ENCODE measurements at places on chromosomes 13 and 19. TPM values are rescaled to one million over a fixed set of nuclear protein-coding genes. Genes with fewer than 3 reads are reported as not detected.

The PRR22 gene
- 2.1 TPM for total RNA-seq

The CDX2 gene
- 4.1 TPM for total RNA-seq

The PALM gene
- 0.13 TPM for total RNA-seq

The ZNF565 gene
- 3.3 TPM for total RNA-seq

The SHC2 gene
- total RNA-seq: 0.29 TPM

The ZNF575 gene
- 0.08 TPM for total RNA-seq

The RTBDN gene
- 0.16 TPM for total RNA-seq
